ENCODE measurements at places on chromosomes 5 and 9. TPM values are rescaled to one million over a fixed set of nuclear protein-coding genes. Genes with fewer than 3 reads are reported as not detected.

GRCh38 chr5:173736923-173737412 lies 120.5 kb upstream of the BOD1 start:
- H3K4me1 ChIP-seq = no peaks in the 10 kb centered on the region
- no peaks in the 10 kb centered on the region for H3K27me3 ChIP-seq
- H3K36me3 ChIP-seq = no peaks in the 10 kb centered on the region
- no peak overlapping the region for H3K4me3 ChIP-seq

DNA sequence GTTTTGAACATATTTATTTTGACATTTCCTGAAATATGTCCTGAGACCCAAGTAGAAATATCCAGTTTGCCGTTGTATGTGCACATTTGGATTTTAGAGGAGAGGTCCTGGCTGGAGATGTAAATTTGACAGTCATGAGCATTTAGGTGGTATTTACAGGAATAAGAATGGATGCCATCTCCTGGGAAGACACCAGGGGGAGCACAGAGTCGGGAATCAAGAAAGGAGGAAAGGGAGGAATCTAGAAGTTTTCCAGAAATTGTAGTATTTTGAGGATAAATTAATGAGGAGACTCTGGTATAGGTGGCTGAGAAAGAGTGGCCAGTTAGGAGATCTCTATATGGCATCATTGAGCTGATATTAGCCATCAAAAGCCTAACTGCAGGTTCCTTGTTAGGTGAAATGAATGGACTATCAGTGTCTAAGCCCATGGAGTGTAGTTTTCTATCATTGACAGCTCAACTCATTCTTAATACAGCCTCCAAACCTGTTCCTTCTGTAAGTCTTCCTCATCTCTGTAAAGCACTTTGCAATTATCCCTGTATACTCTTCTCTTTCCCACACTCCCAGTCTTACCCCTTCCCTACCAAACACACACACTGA lies 7.2 kb downstream of the GAPT start:
- no peaks in the 10 kb centered on the region for H3K4me1 ChIP-seq
- H3K27ac ChIP-seq = no peak overlapping the region
- no peaks in the 10 kb centered on the region for H3K36me3 ChIP-seq

- H3K27me3 ChIP-seq = peaks cover 14% of the 10 kb centered on the region
- DNase-seq = no peak
- H3K27ac ChIP-seq = no peak overlapping the region
- H3K4me3 ChIP-seq = peak overlapping the region; percentile 52
Measured at GRCh38 chr5:76402251-76402885, 717 bp upstream of the IQGAP2 start.

DNA sequence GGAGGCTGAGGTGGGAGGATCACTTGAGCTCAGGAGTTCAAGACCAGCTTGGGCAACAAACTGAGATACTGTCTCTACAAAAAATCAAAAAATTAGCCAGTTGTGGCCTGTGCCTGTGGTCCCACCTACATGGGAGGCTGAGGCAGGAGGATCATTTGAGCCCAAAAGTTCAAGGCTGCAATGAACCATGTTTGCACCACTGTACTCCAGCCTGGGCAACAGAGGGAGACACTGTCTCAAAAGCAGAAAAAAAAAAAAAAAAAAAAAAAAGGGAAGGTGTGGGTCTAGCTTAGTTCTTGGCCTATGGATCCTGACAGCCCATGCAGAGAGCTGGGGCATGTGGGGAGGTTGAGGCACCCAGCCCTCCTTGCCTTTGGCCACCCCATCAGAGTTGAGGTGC lies 10.9 kb downstream of the PLPP7 start:
- H3K27me3 ChIP-seq = no peaks in the 10 kb centered on the region
- H3K4me3 ChIP-seq = no peak overlapping the region
- no peaks in the 10 kb centered on the region for H3K4me1 ChIP-seq
- H3K36me3 ChIP-seq = no peaks in the 10 kb centered on the region
- H3K27ac ChIP-seq = no peak overlapping the region

GRCh38 chr5:174364676-174365075 lies 319.2 kb downstream of the NSG2 start:
- no peak for DNase-seq
- H3K27ac ChIP-seq = no peak overlapping the region
- no peaks in the 10 kb centered on the region for H3K4me1 ChIP-seq
- peaks cover 61% of the 10 kb centered on the region for H3K27me3 ChIP-seq

- no peaks in the 10 kb centered on the region for H3K27me3 ChIP-seq
- no peaks in the 10 kb centered on the region for H3K36me3 ChIP-seq
- H3K4me3 ChIP-seq = no peak overlapping the region
- no peak for DNase-seq
- H3K27ac ChIP-seq = no peak overlapping the region
Measured at GRCh38 chr9:95512709-95513095, 4.1 kb downstream of the PTCH1 start.

- peaks cover 25% of the 10 kb centered on the region for H3K4me1 ChIP-seq
- no peak overlapping the region for H3K27ac ChIP-seq
- no peaks in the 10 kb centered on the region for H3K36me3 ChIP-seq
- no peak overlapping the region for H3K4me3 ChIP-seq
Measured at GRCh38 chr9:121633736-121634135, 17.7 kb upstream of the DAB2IP start.

DNA sequence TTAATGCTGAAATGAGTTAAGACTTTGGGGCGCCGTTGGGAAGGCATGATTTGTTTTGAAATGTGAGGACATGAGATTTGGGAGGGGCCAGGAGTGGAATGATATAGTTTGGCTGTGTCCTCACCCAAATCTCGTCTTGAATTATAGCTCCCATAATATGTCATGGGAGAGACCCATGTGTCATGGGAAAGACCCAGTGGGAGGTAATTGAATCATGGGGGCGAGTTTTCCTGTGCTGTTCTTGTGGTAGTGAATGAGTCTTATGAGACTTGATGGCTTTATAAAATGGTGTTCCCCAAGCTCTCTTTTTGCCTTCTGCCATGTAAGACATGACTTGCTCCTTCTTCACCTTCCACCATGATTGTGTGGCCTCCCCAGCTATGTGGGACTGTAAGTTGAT lies 5.1 kb downstream of the SLC25A48 start:
- no peak for DNase-seq
- no peak overlapping the region for H3K27ac ChIP-seq
- no peaks in the 10 kb centered on the region for H3K27me3 ChIP-seq
- H3K4me3 ChIP-seq = no peak overlapping the region
- H3K36me3 ChIP-seq = no peaks in the 10 kb centered on the region

DNA sequence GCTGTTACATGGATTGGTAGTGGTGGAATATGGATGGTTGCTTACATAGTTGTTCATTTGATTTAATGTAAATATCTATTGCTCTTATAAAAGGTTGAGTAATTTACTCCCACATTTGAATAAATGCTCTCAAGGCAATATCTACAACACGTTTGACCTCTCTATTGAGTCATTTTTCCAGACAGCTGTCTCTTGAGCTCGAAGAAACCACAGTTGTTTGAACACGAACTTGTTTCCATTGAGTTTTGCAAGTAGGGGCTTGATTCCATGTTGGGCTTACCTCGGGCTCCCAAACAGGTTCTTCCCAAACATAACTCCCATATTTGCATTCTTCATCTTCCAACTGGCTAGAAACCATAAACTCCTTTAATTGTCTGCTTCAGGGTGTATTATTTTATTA lies 115.0 kb upstream of the HMHB1 start:
- no peaks in the 10 kb centered on the region for H3K27me3 ChIP-seq
- H3K4me3 ChIP-seq = no peak overlapping the region

- no peak for DNase-seq
- no peaks in the 10 kb centered on the region for H3K27me3 ChIP-seq
- H3K4me1 ChIP-seq = no peaks in the 10 kb centered on the region
- H3K36me3 ChIP-seq = no peaks in the 10 kb centered on the region
Measured at GRCh38 chr9:28832168-28832770, 1259.0 kb upstream of the C9orf72 start.

DNA sequence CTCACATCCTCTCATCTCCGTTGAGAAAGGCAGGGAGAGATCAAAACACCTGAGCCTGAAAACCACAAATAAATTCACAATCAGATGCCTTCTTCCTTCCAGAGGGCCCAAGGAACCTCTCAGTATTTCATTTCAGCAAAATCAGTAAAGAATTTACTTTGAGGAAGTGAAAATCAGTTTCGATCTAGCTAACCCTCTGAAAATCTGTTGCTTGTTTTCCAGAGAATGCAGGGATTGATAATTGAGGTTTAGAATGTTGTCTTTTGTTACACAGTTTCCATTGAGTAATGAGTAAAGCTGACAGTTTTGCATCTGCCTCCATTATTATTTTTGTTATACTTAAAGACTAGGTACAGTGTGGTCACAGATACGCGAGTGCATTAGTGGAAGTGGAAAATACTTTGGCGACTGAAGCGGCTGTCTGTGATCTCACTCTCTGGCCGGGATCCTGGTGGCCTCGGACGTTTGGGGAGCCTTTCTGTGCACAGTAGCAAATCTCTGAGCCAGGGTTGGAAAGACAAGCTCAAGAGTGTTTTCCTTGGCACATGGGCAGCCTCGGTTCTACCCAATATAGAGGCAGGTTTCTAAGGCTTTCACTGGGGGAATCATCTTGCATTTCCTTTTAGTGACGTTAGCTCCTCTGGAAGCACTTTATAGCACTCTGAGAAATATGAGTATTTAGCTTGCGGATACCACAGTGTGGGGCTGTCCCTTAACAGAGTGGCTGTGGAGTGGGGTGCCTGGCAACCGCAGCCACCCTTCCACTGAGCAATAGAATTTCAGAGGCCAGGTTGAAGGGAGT lies 32.2 kb upstream of the ANGPTL2 start:
- no peak overlapping the region for H3K4me3 ChIP-seq
- H3K4me1 ChIP-seq = peaks cover 10% of the 10 kb centered on the region
- H3K36me3 ChIP-seq = no peaks in the 10 kb centered on the region
- H3K27ac ChIP-seq = no peak overlapping the region

The ARHGEF39 gene
- total RNA-seq = 29.8 TPM
